ENCODE measurements at places on chromosomes 16 and 17. TPM values are rescaled to one million over a fixed set of nuclear protein-coding genes. Genes with fewer than 3 reads are reported as not detected.

FBXO39 gene
- not detected for total RNA-seq

FBXL20 gene
- total RNA-seq: 10.4 TPM

- H3K4me3 ChIP-seq: no peak overlapping the region
- H3K27ac ChIP-seq: peak overlapping the region; percentile 100
- H3K36me3 ChIP-seq: no peaks in the 10 kb centered on the region
- peaks cover 56% of the 10 kb centered on the region for H3K4me1 ChIP-seq
- DNase-seq: no peak
These were observed 4.3 kb downstream of the UBE2G1 start for GRCh38 chr17:4362141-4362540.

- no peak for DNase-seq
- no peak overlapping the region for H3K4me3 ChIP-seq
- peaks cover 6% of the 10 kb centered on the region for H3K27me3 ChIP-seq
- H3K4me1 ChIP-seq: peaks cover 14% of the 10 kb centered on the region
- H3K27ac ChIP-seq: peak overlapping the region; percentile 68
These were observed 9.6 kb downstream of the CRISPLD2 start for GRCh38 chr16:84829168-84829965.

GRCh38 chr16:67449739-67450138, 18.8 kb downstream of the HSD11B2 start:
- no peaks in the 10 kb centered on the region for H3K27me3 ChIP-seq
- H3K27ac ChIP-seq: peak overlapping the region; percentile 82
- DNase-seq: peak; percentile 86
- no peak overlapping the region for H3K4me3 ChIP-seq
- peaks cover 81% of the 10 kb centered on the region for H3K4me1 ChIP-seq
- peaks cover 3% of the 10 kb centered on the region for H3K36me3 ChIP-seq

GRCh38 chr17:47119746-47120520, 69.2 kb downstream of the CDC27 start:
- no peak for DNase-seq
- H3K27me3 ChIP-seq: no peaks in the 10 kb centered on the region
- no peaks in the 10 kb centered on the region for H3K4me1 ChIP-seq
- H3K27ac ChIP-seq: no peak overlapping the region
- no peak overlapping the region for H3K4me3 ChIP-seq
- H3K36me3 ChIP-seq: peaks cover 44% of the 10 kb centered on the region

DNA sequence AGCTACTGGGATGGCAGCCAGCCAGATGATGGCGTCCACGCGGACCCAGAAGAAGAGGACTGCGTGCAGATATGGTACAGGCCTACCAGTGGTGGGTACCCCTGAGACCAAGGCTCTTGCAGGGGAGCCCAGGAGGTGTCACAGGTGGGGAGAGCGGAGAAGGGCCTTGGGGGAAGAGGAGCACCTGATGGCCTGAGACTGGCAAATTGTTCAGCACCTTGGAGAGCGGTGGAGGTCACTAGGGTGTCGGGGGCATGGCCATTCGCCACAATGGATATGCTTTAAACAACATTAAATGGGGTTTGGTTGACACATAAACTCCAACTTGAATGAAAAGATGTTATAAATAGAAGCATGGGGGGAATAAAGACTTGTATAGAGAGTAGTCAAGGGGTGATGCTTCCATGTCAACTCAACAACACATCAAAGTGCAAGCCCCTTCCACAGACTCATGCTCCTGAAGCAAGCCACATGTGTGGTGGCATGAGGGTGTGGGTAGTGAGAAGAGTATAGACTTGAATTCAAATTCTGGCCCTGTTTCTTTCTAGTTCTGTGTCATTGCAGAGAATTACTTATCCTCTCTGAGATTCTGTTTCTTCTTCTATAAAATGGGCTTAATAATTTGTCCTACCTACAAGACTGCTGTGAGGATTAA, 22.2 kb downstream of the CLEC19A start:
- H3K36me3 ChIP-seq: no peaks in the 10 kb centered on the region
- H3K4me1 ChIP-seq: no peaks in the 10 kb centered on the region
- no peak overlapping the region for H3K27ac ChIP-seq
- H3K4me3 ChIP-seq: no peak overlapping the region
